NCI-H69 (cell line): ENCODE measurements at places on chromosomes 12 and 14.

DNA sequence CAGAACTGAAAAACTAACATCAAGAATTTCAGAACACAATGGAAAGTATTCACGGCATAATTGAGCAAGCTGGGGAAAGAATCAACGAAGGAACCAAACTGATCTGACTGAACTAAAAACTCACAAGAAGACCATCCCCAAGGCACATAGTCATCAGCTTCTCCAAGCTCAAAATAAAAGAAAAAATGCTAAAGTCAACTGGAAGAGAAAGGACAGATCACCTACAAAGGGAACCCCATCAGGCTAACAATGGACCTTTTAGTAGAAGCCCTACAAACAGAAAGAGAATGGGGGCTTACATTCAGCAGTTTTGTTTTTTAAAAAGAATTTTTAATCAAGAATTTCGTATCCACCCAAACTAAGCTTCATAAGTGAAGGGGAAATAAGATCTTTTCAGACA lies 11.7 kb downstream of the TAS2R50 start:
- no peak for DNase-seq

DNA sequence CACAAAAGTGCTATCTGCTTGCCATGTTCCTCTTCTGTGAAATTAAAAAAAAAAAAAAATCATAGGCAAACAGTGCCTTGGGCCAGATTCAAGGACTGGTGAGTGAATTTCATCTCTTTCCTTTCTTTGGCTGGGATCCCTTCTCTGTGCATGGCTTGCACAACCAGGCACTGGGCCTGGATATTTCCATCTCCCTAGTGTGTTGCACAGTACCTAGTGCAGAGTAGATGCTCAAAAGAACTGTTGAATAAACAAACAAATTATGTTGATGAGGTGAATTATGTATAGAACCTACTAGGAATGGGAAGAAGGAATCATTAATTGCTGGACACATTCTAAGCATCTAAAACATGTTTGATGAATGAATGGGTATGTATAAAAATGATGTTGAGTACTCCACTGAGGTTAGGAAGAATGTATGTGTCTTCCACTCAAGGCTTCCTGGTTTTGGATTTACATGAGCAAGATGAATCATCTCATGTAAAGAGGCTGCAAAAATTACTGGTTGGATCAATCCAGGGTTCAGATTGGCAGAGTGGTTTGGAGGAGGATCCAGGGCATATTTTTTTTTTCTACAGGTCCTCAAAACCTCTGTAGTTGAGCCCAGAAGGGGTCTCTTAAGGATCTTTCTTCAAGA lies 93.2 kb downstream of the EMP1 start:
- DNase-seq: no peak

- DNase-seq: peak; percentile 61
These were observed 30.7 kb upstream of the ESR2 start for GRCh38 chr14:64324895-64325294.

DNA sequence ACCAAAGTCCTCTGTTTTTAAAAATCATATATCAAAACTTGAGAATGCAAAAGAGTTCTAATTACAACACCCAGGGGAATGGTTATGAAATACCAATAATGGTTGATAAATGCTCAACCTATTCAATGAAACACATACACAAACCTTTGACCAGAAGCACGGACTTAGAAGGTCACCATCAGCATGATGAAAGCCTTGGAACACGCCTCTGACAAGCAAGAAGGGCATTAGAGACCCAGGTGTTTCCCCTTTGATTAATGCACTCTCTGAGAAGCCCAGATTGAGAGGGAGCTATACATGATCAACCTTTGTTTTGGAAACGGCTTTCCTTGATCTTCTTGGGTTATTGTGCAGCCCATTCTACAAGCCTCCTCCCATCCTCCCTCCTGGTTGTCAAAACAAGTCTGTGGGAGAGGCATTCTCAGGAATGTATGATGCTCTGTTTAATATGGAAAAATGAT lies 69.0 kb downstream of the ZFP36L1 start:
- DNase-seq: no peak

DNA sequence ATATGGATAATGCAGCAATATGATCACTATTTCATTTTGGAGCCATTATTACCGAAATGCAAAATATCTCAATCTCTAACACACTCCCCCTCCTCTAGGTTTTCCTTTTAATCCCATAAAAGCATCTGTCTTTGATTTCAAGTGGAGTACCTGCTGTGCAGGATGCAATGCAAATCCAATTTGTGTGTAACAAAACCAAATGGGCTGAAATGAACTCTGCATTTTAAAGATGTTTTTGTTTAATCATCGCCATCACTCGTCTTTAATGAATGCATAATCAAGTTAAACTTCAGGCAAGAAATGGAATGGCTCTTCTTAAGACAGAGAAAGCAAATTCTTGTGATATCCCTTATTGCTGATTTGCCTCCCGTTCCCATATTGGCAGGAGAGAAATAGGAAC lies 114.3 kb downstream of the SLC15A5 start:
- peak; percentile 70 for DNase-seq

DNA sequence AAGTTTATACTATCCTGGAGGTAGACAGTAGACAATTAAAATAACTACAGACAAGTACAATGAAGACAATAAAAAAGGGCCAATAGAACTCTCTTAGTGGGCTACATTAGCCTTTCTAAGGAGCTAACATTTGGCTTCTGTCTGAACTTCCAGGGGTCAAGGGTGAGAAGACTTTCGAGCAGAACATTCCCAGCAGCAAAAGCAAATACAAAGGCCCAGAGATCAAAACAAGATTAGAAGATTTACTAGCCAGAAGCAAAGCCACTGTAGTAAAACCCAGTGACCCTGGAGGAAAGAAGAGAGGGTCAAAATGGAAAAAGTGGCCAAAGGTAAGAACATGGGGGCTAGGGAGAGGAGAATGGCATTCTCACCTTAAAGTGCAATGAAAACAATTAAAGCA lies 63.2 kb downstream of the ATP2B1 start:
- DNase-seq: no peak

- peak; percentile 51 for DNase-seq
These were observed 240.5 kb downstream of the C12orf75 start for GRCh38 chr12:105570944-105571343.

GRCh38 chr12:15320881-15321280 lies 1.4 kb upstream of the PTPRO start:
- DNase-seq: peak; percentile 39

DNA sequence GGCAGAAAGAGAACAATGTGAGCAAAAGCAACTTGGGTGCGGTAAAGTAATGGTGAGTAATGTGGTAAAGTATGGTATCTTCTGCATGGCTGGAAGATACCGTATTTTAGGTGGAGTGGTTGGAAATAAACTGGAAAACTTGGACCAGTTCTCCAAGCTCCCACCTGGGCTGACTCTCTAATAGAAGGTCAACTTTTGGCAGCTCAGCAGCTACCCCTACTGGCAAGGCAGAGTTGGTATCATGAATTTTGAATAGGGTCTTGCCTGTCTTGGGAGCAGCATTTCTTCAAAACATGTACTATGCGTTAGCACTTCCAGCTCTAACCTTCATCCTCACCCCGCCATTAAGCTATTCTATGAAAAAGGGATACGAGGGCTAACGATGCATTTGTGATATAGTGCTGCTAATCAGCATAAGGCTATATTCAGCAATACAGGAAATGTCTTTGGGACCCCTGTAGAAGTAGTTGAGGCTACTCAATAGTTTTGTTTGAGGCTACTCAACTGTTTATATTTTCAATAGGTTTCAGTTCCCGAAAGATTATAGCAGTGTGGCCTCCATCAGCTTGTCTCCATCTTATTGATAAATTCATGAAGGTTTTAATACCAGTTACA lies 276.3 kb upstream of the FAR2 start:
- peak; percentile 3 for DNase-seq

DNA sequence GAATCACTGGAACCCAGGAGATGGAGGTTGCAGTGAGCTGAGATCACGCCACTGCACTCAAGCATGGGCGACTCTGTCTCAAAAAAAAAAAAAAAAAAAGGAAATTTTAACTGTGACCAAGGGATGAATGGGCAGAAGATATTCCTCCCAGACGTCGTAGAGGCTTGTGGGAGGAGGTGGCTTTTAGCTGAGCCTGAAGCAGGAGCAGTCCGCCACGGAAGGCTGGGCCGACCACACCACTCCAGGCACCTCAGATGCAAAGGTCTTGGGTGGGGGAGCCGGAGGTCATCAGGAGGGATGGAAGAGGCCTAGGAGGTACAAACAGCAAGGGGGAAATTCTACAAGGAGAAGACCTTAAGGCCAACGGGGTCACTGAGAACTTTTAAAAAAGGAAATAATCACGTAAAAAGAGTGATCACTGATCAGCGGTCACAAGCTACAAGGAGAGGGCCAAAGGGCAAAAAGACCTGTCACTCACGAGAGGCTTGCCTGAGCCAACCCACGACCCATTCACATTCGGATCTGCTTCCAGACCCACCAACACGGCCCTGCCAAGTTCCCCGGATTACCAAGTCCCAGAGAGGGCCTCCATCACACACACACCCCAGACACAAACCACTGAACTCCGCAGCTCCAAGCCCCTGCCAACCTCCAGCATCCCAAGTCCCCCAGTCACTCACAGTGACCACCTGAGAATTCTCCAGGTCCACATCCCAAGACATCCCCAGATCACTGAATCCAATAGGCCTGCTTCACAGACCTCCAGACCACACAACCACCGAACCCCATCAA lies 3.5 kb downstream of the ZNF605 start:
- DNase-seq: no peak

- no peak for DNase-seq
These were observed 67.4 kb downstream of the PPP2R5E start for GRCh38 chr14:63475761-63476160.

DNA sequence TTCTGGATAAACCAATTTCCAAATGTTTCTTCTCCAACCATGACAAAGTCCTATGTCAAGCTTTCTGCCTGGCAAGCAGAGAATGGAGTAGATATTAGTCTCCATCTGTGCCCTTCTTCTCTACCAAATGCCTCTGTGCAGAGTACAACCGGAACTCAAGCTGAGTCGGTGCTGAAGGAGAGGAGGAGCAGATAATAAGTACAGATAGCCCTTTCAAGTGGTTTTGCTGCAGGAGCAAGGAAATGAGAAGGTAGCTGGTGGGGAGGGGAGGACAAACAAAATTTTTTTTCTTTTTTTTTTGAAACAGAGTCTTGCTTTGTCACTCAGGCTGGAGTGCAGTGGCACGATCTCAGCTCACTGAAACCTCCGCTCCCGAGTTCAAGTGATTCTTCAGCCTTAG lies 14.2 kb upstream of the HELB start:
- DNase-seq: no peak

DNA sequence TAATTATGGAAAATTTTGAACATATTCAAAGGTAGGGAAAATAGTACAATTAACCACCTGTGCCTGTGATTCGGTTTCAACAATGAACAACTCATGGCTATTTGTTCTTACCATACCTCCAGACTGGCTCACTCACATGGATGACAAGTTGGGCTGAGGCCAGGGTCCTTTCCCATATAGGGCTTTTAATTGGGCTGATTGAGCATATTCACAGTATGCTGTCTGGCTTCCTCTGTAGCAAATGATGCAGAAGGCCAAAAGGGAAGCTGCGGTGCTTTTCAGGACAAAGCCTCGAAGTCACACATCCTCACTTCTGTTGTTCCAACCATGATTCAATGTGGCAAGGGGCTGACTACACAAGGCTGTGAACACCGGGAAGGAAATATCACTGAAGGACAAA lies 297.5 kb upstream of the SLC16A7 start:
- DNase-seq: peak; percentile 82

DNA sequence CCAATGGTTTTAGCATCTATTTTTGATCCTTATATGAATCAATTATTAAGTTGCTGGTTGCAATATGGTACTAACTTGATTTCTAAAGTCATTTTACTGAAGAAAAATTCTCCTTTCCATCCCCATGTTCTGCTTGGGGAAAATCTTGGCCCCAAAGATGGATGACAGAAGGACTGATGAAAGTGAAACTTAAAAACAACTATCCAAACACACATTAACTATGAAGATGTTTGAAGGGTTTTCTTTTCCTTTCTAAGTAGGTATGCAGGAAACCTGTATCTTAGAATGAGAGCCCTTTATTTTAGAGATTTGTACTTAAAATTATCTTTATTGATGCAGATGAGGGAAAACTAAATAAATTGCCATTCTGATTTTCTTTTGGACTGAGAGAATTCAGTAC lies 5.9 kb downstream of the C12orf71 start:
- DNase-seq: no peak

DNA sequence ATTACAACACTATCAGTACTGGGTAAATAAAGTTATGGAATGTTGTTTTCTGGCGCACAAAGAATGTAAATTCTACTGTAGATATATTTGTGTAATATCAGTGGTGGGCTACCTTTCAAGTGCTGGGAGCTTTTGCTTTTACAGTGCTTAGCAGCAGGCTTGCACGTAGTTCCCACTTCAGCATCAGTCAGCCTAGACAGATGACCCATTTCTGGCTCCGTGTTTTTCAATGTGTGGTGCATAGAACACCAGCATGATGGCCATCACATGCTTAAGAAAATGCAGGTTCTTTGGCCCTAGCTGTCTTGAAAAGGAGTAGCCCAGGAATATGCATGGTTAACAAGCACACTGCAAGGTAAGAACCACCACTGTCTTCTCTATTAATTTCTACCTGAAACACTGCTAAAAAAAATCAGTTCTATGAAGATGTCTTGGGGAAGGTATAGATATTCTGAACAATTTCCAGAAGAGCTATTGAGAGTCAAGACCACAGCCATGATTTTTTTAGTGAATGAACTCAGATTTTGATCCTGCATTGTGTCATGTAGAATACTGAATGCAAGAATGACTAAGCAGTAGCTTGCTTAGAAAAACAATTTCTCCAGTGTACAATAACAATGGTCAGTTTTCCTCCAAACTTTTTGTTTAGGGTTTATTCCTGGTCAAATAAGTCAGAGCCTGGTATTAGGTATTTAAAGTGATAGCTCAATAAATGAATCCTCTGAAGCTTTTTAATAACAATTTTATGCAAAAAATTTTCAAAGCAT lies 195.7 kb downstream of the AKAP6 start:
- DNase-seq: no peak
